ENCODE measurements at places on chromosomes 12 and 14. TPM values are rescaled to one million over a fixed set of nuclear protein-coding genes. Genes with fewer than 3 reads are reported as not detected.

- H3K4me1 ChIP-seq = no peaks in the 10 kb centered on the region
- H3K4me3 ChIP-seq = no peak overlapping the region
- H3K27me3 ChIP-seq = no peaks in the 10 kb centered on the region
- no peaks in the 10 kb centered on the region for H3K36me3 ChIP-seq
These were observed 775.7 kb downstream of the SLC6A15 start for GRCh38 chr12:84136862-84137367.

- H3K4me1 ChIP-seq = no peaks in the 10 kb centered on the region
- H3K36me3 ChIP-seq = peaks cover 49% of the 10 kb centered on the region
- DNase-seq = no peak
- H3K27ac ChIP-seq = no peak overlapping the region
These were observed 42.3 kb upstream of the MMP17 start for GRCh38 chr12:131785763-131786330.

The TAS2R30 gene
- total RNA-seq = 1.7 TPM

The NID2 gene
- 0.15 TPM for total RNA-seq

DNA sequence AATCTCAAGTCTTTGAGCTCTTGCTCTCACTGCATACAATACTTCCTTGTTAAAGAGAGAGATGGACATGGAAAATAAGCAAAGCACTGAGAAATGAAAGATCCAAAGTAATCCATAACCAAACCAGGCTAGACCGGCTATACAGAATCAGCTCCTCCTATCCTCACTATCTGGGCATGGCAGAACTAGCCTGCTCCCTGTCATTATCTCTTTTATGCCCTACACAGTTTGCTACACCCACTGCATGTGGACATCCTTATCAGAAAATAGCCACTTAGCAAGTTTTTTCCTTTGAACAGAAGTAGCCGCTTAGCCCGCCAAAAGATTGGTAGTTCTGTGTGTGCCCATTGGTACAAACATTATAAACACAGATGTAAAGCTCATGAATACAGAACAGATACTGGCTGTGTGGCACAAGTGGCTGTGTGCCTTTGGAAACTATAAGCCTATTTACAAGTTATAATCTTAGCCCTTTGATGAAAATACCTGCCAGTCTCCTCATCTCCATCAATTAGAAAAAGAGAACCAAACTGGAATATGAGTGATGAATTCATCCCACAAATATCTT is 34.7 kb downstream of the SPTB start:
- H3K27ac ChIP-seq = no peak overlapping the region
- no peak overlapping the region for H3K4me3 ChIP-seq
- DNase-seq = no peak
- peaks cover 5% of the 10 kb centered on the region for H3K4me1 ChIP-seq

GRCh38 chr12:46981622-46982021 is 97.8 kb upstream of the PCED1B start:
- H3K36me3 ChIP-seq = no peaks in the 10 kb centered on the region
- H3K4me1 ChIP-seq = peaks cover 12% of the 10 kb centered on the region
- no peak overlapping the region for H3K4me3 ChIP-seq
- DNase-seq = no peak
- H3K27me3 ChIP-seq = peaks cover 27% of the 10 kb centered on the region

DNA sequence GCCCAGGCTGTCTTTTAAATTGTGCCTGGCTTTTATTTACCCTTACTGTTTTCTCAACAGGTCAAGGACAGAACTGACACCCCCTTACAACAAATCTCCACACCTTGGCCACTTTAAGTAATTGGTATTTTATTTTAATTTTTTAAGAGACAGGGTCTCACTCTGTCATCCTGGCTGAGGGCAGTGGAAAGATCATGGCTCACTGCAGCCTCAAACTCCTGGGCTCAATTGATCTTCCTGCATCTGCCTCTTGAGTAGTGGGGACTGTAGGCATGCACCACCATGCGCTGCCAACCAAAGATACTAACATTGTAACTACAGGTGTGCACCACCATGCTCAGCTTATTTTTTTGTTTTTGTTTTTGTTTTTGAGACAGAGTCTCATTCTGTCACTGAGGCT is 109.8 kb downstream of the PTPN11 start:
- peaks cover 3% of the 10 kb centered on the region for H3K27me3 ChIP-seq
- no peak overlapping the region for H3K4me3 ChIP-seq
- no peaks in the 10 kb centered on the region for H3K4me1 ChIP-seq
- no peak for DNase-seq
- H3K36me3 ChIP-seq = no peaks in the 10 kb centered on the region

GRCh38 chr12:42469355-42470175 is 120.0 kb downstream of the PRICKLE1 start:
- no peak overlapping the region for H3K27ac ChIP-seq
- H3K4me3 ChIP-seq = peak overlapping the region; percentile 48
- peaks cover 19% of the 10 kb centered on the region for H3K4me1 ChIP-seq
- peaks cover 26% of the 10 kb centered on the region for H3K27me3 ChIP-seq

The TSPAN8 gene
- total RNA-seq = not detected

The ST8SIA1 gene
- total RNA-seq = 3.1 TPM

DNA sequence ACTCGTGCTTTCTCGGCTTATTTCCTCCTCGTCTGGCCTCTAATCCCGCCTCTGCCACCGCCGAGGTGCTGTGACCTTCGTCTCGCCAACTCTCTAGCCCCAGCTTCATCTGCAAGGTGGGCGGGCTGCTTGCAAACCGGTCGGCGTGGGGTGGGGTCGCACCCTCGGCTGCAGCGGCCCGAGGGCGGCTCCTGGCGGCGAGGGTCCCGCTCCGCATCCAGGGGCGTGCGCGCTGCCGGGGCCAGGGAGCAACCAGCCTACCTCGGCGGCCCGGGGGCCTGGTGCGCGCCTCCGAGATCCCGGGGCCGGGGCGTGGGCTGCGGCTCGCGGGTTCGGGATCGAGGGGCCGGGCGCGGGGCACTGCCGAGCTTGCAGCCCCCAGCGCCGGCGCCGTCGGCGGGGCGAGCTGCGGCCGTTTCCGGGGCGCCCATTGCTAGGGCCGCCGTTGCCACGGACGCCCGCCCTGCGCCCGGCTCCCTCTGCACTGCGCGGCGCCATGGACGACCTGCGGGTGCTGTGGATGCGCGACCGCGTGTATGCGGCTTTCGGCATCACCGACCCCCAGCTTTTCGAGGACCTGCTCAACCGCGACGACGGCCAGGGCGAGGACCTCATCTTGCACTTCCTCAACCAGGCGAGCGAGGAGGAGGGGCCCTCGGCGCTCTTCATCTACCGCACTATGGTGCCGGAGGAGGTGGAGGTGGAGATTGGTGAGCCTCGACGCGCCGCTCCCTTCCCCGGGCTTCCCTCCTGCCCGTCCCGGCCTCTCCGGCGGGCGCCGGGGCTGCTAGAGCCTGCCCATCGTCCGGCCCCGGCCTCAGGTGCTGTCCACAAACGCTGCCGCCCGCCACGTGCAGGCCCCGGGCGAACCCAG is at the start of gene DNAH10:
Gene DNAH10, plus strand, starts transcription at position 461 of the 874 bp plus-strand sequence. Its CDS starts 36 bp downstream, at position 497.
- H3K4me3 ChIP-seq = peak within 1 kb of the TSS; percentile 72
- peaks cover 7% of the 10 kb centered on the region for H3K4me1 ChIP-seq
- peaks cover 7% of the 10 kb centered on the region for H3K36me3 ChIP-seq
- H3K27ac ChIP-seq = no peak within 1 kb of the TSS

DNA sequence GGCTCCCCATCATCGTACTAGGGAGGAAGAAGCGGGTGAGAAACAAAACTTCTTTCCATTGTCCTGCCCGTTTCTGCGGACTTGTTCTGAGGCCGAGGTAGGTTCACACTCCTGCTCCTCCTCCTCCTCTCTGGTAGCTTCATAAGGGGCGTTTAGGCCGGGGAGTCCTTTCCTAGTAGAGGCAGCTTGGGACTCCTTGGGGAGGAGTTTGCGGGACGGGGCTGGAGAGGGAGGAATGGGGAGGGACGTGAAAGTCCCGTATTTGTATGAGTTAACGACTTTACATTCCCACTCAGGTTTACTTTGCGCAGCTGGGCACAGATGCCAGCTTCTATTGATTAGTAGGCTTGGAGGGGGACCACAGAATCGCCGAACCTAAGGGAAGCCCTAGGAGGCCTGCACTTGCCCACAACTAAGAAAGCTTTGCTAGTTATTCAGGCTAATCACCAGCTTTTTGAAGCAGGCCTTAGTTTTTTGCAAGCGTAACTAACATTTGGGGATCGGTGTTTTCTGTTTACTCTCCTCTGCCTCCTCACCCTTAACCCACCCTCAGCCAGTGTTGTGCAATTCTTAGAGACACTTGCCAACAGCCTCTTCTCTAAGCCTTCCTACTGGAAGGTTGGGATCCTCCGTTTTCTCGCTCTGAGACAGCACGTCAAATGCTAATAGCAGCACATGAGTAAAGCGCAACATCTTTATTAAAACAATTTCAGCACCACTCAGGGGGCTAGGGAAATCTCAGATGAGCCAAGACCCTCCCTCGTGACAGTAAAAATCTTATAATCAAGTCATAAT is 499 bp downstream of the RNASE4 start:
- H3K4me1 ChIP-seq = peaks cover 19% of the 10 kb centered on the region
- no peaks in the 10 kb centered on the region for H3K36me3 ChIP-seq
- no peak overlapping the region for H3K4me3 ChIP-seq
- H3K27me3 ChIP-seq = no peaks in the 10 kb centered on the region

GRCh38 chr14:89637581-89637980 is 220.5 kb upstream of the FOXN3 start:
- H3K4me1 ChIP-seq = peaks cover 39% of the 10 kb centered on the region
- DNase-seq = no peak
- H3K4me3 ChIP-seq = no peak overlapping the region
- H3K27me3 ChIP-seq = no peaks in the 10 kb centered on the region
- peaks cover 10% of the 10 kb centered on the region for H3K36me3 ChIP-seq

- H3K27me3 ChIP-seq = no peaks in the 10 kb centered on the region
- peaks cover 12% of the 10 kb centered on the region for H3K36me3 ChIP-seq
- DNase-seq = no peak
These were observed 97.4 kb downstream of the RFLNA start for GRCh38 chr12:124392271-124392666.

The KRT79 gene
- total RNA-seq = not detected

The FITM1 gene
- total RNA-seq = 1.4 TPM

- no peak overlapping the region for H3K4me3 ChIP-seq
- H3K27me3 ChIP-seq = no peaks in the 10 kb centered on the region
- peaks cover 42% of the 10 kb centered on the region for H3K36me3 ChIP-seq
- no peak overlapping the region for H3K27ac ChIP-seq
These were observed 23.1 kb downstream of the XRCC3 start for GRCh38 chr14:103692159-103692558.

The SERPINA5 gene
- not detected for total RNA-seq

DNA sequence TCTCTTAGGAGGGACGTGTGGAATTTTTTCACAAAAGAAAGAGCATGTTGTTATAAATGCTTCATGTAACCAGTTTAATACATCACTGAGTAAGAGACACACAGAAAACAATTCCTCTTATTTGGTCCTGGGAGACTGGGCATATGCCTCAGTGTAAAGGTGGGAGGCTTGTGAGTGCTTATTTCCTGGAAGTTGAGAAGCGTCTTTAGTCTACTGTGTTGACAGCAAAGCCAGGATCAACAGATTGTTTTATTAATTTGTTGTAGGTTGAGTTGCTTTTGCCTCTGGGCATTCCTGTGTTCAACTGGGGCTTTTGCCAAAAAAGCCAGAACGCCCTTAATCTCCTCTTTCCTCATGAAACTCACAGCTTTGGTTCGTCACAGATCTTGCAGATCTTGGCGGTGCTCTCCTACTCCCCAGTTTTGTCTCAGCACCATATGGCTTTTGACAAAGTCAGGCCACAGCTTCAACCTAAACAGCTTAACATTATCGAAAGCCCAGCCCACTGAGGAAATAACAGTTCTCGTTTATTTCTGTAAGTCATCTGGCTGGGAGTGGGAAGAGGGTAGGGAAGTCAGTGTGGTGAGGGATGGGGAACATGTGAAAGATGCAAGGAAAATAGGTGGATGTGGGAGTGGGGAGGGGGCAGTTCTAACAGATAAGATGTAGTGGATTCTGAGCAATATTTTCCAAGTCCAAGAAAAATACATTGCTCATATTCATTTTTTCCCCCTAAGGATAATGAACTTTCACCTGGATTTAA is 227.2 kb downstream of the DACT1 start:
- no peaks in the 10 kb centered on the region for H3K36me3 ChIP-seq
- no peak overlapping the region for H3K4me3 ChIP-seq
- H3K27me3 ChIP-seq = peaks cover 3% of the 10 kb centered on the region
